ENCODE measurements at places on chromosomes 16 and 17.

DNA sequence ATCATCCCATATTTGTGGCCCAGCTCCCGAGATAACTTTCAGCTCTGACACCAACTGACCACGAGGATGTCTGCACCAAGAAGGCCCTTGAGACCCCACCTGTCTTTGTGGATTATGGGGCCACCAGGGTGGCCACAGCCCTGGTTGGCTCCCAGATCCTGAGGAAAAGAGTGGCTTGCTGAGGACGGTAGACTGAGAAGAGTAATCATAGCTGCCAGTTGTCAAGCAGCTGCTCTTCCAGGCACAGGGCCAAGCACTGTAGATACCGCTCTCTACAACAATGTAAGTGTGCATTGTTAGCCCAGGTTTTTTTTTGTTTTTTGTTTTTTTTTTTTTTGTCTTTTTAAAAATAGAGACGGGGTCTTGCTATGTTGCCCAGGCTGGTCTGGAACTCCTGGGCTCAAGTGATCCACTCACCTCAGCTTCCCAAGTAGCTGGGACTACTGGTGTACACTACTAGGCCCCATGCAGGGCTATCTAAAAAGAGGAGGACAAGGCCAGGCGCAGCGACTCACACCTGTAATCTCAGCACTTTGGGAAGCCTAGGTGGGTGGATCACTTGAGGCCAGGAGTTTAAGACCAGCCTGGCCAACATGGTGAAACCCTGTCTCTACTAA is 9.6 kb downstream of the ZNF205 start:
- DNase-seq = no peak

GRCh38 chr16:79607587-79607986 is 7.0 kb upstream of the MAF start:
- no peak for DNase-seq

DNA sequence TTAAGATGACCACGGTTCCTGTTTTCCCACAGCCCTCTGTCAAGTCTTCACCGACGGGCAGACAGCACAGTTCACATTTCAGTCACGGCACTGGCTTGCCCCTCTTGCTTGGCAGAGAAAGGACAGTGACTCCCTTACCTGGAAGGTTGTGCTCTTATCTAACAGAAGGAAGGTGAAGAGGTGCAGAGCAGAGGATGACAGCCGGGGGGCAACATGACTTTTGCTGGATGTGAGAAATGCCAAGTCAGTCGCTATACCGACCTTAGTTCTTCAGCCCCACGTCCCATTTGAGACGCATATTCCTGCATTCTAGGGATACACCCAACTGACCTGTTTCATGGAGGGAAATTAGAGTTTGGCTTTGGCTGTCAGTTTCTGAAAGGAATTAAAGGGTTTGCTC is 492.3 kb downstream of the NPIPA7 start:
- no peak for DNase-seq

- no peak for DNase-seq
Observed at GRCh38 chr16:72976438-72977064, 71.4 kb downstream of the ZFHX3 start.

DNA sequence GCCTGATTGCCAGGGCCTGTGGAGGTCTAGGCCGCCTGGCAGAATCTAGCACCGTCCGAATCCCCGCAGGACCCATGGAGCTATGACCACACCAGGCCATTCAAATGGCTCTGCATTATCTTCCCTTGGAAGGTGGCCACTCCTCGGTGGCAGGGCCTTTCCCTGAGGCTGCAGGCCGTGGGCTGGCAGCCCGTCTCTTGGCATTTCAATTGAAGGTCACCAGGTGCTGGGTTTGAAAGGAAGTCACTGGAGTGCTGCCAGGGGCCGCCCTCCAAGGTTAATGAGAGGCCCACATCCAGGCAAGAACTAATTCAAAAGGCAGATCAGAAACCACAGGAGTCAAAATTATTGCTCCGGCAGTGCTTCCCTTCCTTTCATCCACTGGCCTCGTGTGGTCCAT is 27.7 kb upstream of the CACNG5 start:
- DNase-seq = no peak

DNA sequence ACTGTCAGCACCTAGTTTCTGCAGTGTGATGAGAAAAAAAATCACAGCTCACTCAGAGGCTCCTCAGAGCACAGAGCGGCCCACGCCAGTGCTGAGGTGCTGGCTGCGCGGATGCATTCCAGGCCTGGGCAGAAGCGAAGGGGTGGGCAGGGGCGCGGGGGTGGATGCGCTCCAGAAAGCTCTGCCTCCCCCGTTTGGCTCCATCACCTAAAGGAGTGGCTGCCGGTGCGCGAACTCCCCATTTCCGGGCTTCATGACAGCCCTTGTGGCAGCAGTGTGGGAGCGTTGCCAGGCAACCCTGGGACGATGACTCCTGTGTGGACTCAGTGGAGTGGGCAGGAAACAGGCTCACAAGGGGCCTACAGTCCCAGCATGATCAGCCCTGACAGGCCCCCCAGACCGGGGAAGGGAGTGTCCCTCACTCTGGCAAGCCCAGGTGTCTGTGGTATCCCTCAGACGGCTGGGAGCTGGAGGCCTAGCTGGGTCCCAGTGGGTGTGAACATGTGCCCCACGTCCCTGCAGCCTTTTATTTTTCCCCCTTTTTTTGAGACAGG is 32.8 kb upstream of the NUDT16L1 start:
- no peak for DNase-seq

GRCh38 chr17:56274491-56274890 is 121.2 kb downstream of the ANKFN1 start:
- DNase-seq = no peak

DNA sequence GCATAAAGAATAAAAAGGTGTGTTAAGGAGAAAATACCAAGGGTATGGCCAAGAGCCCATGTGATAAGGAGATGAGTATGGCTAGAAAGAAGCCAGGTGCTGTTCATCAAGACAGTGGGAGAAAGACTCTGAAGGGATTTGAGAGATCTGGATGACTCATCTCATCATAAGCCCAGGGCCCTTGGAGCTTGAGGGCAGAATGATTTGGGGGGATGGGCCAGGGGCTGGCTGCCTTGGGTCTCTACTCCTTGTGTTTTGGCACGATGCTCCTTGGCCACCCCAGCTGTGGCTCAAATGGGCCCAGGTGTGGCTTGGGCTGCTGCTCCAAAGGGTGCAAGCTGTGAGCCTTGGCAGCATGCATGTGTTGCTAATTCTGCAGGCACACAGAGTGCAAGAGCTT is 14.5 kb upstream of the TNFRSF13B start:
- DNase-seq = no peak

- no peak for DNase-seq
Observed at GRCh38 chr16:1037394-1038257, 34.9 kb upstream of the SSTR5 start.

DNA sequence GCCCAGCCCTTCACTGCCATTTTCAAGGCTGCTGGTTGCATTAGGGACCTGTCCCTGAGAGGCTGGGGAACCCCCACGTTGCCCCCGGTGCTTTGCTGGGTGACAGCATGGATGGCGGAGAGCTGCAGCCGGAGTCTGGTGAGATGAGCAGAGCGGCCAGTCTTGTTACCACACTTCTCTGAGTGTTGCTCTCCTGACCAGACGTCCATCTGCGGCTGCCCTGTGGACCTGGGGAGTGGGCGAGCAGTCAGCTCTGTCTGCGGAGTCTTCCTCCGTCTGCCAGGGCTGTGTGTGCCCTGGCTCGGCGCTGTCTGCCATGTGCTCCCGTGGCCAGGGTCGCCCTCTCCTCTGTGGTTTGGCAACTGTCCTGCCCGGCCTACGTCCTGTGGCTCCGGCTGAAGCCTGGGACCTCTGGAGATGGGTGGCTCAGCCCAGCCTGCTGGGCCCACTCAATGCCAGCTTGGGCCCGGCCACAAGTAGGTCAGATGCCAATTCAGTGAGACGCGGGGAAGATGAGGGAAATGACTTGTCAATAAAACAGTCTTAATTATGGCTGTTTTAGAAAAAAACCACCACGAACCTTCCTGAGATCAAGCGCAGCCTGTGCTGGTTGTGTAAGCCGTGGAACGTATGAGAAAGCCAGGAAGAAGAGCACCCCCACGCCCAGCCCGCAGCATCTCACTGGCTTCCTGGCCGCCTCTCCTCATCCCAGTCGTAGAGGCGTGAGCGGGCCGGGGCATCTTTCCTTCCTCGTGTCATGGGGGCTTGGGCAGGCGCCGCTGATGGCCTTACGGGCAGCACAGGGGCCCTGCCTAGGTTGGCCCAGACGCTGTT is 7.9 kb downstream of the KCTD5 start:
- DNase-seq = no peak

DNA sequence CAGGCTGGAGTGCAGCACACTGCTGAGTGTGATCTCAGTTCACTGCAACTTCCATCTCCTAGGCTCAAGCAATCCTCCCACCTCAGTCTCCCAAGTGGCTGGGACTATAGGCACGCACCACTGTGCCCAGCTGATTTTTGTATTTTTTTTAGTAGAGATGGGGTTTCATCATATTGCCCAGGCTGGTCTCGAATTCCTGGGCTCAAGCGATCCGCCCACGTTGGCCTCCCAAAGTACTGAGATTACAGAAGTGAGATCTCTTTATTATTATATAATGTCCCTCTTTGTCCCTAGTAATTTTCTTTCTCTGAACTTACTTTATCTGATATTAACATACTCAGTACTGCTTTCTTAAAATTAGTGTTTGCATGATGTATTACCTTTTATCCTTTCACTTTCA is 8.3 kb downstream of the CFAP97D1 start:
- DNase-seq = no peak

DNA sequence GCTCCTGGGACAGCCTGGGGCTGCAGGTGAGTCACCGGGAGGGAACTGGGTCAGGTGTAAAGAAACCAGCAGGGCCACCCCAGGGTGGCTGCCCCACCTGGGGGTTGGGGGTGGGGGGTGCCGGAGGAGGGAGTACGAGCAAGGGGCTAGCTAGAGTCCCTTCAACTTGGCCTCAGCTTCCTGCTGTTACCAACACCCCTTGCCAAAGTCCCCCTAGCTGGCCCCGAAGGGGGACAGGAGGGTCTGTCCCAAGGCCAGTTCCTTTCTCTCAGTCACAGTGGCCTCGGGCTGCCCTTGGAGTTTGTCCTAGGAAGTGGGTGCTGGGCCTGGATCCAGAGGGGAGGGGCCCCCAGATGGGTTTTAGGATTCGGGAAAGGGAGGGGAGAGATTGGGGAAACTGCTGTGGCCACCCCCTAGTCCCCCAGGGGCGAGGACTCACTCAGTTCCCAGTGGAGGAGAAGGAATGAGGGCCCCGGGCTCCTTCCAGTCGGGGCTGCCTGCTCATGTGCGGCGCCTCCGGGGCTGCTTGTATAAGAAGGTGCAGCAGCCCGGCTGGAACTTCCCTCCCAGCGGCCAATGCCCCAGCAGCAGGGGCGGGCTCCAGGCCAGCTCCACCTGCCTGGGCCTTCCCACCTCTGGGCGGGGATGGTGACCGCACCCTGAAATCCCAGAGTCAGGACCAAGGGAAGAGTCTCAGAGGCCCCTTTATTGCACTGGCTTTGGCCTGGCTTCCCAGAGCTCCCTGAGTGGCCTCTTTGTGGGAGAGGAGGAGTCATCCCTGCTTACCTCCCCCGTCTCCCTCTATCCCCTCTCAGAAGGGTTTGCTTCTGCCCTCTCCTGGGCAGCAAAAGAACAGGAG is 7.3 kb downstream of the ARHGAP27 start:
- DNase-seq = peak; percentile 79

DNA sequence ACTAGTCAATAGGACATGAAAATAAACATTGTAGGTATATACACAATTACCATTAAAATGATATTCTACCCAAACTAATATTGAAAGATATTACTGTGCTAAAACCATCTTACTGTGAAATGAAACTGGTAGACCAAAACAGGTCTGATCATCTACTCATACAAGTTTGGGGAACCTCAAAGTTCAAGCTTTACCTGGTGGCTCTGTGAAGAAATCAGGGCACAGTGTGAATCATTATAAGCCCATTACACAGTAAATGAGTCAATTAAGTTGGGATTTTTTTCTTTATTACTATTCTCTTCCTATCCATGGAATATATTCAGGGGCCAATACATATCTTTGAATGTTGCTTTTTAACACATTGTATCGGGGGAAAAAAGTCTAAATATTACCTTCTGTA is 57.1 kb downstream of the HELZ start:
- no peak for DNase-seq

DNA sequence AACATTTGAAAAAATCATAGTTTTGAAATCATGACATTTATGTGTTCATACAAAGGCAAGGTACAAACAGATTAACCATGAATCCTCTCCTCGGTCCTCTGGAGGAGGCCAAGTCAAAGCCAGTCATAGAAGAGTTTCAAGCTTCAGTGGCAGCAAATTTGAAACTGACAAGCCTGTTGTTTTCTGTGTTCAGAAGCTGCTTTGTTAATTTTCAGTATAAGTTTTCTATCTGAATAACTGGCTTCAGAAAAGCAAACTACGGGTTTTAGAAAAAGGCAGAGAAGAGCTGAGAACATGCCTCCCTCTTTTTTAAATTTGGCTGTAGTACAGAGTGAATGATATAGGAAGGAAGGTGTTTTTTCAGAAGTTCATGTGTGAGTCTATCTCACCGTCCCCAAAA is 79.6 kb upstream of the CLEC18B start:
- DNase-seq = no peak

- DNase-seq = no peak
Observed at GRCh38 chr17:6596941-6597340, 40.6 kb upstream of the PITPNM3 start.

DNA sequence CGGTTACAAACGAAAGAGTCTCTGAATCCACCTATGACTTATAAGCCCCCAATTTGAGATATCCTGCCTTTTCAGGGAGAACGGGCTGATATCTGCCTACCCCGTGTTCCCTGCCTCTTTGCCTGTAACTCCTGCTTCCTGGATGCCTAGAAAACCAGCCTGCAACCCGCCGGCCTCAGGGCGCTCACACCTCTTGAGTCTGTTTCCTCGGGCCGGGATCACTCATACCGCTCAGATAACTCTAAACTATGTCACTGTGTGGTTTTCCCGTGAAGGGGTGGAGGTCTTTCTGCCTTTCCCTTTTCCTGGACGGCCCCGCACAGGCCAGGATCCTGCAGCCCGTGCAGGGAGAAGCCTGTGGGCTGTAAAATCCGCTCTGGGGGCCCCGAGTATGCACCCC is 10.4 kb downstream of the RPUSD1 start:
- DNase-seq = no peak

- no peak for DNase-seq
Observed at GRCh38 chr17:4560837-4561256, 470 bp upstream of the GGT6 start.

- no peak for DNase-seq
Observed at GRCh38 chr17:54172985-54173316, 350.2 kb downstream of the KIF2B start.

DNA sequence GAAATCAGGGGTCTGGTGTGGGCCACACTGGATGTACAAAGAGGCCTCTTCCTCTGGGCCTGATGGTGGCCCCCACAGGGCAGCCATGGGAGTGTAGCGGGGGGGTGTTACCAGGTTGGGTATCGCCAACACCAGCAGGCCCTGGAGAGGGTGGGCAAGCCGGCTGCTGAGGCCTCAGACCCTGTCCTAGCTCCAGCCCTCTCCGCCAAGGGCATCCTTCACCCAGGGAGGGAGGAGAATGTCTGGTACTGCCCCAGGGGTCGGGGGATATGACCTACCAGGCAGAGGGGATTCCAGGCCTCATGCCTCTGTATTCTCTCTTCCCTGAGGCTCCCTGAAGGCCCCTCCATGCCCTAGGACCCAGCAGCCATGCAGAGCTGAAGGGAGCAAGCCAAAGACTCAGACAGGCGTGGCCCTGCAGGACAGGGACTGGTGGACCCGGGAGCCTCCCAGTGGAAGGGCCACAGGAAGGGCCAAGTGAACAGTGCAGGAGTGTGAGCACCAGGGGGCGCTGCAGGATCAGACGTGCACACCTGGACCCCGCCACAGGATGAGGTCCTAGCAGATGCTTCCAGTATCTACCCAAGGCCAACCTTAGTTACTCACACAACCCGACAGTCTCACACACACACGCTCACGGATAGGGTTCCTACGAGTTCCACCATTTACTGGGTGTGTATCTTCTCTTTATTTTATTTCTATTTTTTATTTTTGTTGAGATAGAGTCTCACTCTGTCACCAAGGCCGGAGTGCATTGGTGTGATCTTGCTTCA is 10.9 kb upstream of the CES4A start:
- DNase-seq = peak; percentile 82
